ENCODE measurements at places on chromosomes 6 and 20.

GRCh38 chr20:54772893-54773642 is 297.7 kb downstream of the DOK5 start:
- DNase-seq, result no peak

GRCh38 chr6:41813956-41814355 is 26.5 kb downstream of the TOMM6 start:
- no peak for DNase-seq

GRCh38 chr6:2853769-2854395 is 12.2 kb upstream of the SERPINB1 start:
- DNase-seq, result peak; percentile 78

GRCh38 chr6:42781546-42781795 is 381 bp upstream of the BICRAL start:
- peak; percentile 38 for DNase-seq

DNA sequence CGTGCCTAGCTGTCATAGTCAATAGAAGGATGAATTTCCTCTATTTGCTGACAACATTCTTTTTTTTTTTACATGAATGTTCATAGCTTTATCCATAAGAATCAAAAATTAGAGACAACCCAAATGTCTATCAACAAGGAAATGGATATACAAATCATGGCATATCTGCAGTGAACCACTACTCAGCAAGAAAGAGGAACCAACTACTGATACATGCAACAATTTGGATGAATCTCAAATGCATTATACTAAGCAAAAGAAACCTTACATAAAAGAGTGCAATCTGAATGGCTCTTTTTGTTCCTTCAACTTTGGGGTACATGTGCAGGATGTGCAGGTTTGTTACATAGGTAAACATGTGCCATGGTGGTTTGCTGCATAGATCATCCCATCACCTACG is 17.7 kb upstream of the MCM9 start:
- no peak for DNase-seq

GRCh38 chr20:38303908-38304379 is at the start of gene BPI:
BPI (plus strand) TSS chr20:38304156; CDS start chr20:38304224, 68 bp downstream.
- DNase-seq, result peak; percentile 69

Data from choroid plexus epithelial cell (primary cell).